ENCODE measurements at places on chromosomes 3 and 15.

- peak; percentile 62 for DNase-seq
These were observed 20.2 kb downstream of the CPOX start for GRCh38 chr3:98573181-98573728.

DNA sequence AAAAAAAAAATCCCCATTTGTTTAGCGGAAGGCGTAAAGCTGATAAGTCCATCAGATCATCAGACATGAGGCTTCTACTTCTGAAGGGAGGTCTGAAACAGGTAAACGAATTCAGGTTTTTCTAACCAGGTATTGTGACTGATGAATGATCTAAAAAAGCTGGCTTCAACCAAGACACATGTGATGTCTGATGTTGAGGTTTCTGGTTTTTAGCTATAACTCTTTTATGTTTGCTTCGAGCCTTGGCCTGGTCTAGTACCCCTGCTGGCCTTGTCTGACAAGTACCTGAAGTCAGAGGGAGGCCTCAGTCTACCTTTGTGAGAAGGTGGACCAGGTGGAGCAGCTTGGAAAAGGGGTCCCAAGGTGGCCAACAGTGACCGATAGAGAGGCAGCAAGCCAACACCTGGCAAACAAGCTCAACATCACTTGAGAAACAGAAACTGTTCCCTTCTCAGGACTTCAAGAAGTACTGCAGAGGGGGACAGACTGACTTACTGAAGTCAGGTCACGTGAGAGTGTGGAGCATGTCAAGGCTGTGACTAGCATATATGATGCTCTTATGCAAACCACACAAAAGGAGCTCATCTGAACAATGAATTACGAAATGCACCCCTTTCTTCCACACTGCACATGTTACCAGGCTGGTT is 33.0 kb upstream of the CA12 start:
- DNase-seq, result peak; percentile 1

DNA sequence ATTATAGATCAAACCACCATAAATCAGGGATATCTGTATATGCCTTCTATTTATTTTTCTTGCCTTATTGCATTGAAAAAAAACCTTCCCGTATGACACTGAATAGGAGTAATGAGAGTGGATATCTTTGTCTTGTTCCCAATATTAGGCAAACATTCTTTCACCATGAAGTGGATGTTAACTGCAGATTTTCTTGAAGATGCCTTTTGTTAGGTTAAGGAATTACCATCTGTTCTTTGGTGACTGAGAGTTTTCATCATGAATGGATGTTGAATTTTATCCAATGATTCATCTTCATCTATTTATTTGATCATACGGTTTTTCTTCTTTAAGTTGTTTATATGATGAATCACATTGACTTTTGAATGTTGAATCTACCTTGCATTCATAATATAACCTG is 47.1 kb upstream of the MECOM start:
- DNase-seq, result no peak

DNA sequence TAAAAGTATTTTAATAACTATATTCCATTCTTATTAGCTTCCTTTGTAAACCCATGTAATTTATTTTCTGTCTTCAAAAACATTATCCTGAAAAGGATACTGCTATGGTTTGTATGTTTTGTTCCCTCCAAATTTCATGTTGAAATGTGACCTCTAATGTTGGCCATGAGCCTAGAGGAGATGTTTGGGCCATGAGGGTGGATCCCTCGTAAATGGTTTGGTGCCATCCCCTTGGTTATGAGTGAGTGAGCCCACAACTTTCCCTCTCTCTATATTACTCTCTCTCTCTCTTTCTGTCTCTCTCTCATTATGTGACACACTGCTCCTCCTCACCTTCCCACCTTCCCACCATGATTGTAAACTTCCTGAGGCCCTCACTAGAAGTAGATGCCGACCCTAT is 357.7 kb downstream of the MFSD1 start:
- DNase-seq, result no peak

DNA sequence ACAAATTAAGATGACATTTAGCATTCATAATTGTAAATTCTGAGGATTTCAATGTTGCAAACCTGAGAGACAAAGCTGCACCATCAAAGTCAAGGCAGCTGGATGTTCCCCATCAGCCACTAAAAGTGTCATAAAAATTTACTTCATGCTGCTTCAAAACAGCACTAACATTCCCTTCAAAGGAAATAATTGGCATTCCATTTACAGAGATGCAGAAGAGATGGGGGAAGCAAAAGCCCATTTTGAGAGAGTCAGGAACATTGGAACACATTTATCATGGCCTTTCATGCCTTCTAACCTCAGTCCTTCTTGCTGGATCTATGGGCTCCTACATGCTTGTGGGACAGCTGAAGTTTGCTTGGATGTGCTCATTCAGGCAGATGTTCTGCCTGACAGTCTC is 6.4 kb upstream of the TMEM158 start:
- DNase-seq, result no peak

DNA sequence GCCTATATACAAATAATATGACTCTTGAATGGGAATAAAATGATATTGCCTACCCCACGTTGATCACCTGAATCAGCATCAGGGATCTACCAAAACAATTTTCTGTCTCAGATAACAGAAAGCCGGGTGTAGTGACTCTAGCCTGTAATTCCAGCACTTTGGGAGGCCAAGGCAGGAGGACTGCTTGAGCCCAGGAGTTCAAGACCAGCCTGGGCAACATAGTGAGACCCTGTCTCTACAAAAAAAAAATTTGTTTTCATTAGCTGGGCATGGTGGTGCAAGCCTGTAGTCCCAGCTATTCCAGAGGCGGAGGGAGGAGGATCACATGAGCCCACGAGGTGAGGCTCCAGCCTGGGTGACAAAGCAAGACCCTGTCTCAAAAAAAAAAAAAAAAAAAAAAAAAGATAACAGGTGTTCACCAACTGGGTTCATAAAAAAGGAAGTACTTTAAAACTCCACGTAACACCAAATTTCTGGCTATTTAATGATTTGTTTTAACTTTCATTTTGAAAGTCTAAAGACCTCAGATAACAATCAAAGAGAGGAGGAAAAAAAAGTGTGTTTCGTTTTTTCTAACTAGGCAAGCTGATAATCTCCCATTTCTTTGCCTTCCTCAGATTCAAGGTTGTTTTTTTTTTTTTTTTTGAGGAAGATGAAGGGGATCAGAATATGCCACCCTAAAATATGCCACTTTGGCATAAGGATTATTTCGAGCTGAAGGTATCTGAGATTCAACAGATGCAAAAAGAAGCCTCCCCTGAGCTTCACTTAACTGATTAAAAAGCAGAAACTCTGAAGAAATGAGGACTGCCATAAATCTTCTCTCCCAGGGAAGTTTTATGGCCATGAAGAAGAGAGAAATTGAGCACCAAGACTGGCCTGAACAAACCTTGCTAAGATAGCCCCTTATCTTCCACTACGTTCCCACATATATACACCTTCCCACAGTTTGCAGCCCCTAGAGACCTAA is 44.1 kb downstream of the TRANK1 start:
- peak; percentile 56 for DNase-seq

- DNase-seq, result no peak
These were observed 172.7 kb upstream of the PRICKLE2 start for GRCh38 chr3:64398006-64398405.

- no peak for DNase-seq
These were observed 276.2 kb upstream of the EPHA6 start for GRCh38 chr3:96538186-96538585.

GRCh38 chr3:106533788-106534160 is 665.0 kb upstream of the CBLB start:
- DNase-seq, result no peak

GRCh38 chr3:134054231-134054630 is 24.5 kb upstream of the SLCO2A1 start:
- no peak for DNase-seq

DNA sequence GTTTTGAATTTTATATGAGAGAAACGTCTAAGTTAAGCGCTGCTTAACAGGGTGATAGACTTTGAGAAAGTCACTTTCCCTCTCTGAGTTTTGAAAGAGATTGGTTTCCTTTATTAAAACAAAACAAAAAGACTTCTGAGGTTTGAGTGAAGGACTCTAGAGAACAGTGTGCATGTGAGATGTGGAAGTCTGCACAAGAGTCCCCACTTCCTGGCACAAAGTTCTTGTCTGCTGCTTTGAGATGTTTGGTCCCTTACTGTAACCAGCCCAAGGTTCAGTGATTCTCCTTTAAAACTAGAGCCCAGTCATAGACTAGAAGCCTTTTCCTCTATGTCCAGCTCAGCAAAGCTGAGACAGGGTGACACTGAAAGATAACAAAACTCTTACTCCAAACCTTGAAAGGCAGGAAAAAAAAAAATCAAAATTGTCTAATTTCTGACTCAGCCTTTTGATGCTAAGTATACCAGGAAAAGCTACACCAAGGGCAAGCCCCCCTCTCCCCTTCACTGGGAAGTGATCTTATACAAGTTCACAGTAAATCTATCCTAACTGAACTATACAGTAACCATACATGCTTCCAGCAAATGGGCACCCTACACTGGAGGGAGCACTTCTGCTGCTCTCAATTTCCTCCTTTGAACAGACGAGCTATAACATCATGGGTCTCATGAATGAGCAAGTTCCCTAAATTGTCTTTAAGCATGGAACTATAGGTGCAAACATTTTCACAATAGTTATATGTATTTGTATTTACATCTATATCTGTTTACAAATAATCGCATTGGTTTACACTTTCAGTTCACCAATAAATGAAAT is 2.3 kb downstream of the POPDC2 start:
- DNase-seq, result no peak

- DNase-seq, result no peak
These were observed 244.2 kb upstream of the SLITRK3 start for GRCh38 chr3:165440380-165440779.

DNA sequence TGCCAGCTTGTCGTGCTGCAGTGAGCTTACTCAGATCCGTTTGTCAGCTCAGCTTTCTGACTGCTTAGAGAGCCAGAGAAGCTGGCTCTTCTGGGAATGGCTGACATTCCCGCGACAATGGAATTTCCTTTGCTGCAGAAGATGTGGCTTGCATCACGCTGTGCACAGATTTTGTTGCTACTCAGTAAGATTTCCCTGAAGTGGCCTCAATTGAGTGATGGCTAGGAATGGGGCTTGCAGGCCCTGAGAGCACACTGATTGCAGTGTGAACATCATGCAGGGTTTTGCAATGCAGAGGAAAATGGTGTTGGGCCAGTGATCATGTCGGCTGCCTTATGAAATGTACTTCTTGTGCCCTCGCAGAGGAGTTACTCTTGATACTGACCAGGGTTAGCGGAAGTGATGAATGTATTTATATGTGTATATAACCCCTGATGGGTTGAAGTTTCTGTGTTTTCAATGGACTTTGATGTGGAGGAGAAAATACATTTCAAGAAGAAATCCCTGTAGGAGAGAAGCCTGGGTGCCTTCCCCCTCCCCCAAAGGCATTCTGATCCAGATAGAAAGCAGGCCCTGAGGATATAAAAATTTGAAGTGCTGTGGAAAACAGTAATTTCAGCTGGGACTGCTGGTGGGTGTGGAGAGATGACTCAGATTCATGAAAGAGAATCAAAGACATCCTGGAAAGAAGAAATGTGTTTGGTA is 102.5 kb upstream of the PDZRN3 start:
- no peak for DNase-seq

DNA sequence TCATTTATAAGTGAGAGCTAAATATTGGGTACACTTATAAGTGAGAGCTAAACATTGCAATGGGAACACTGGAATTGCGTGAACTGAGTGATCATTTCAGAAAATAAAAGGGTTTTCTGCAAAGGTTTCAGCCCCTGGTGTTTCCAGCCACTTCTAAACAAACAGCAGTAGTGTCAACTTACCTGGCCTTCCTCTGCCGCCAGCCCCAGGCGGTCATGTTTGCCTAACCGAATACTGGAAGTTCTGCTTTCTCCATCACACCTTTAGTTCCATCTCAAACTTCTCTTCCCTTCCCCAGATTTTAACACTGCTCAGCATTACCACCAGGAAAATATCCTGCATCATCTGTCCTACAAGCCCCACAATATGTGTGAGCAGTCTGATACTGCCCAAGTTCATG is 58.6 kb downstream of the MRPL3 start:
- DNase-seq, result no peak

DNA sequence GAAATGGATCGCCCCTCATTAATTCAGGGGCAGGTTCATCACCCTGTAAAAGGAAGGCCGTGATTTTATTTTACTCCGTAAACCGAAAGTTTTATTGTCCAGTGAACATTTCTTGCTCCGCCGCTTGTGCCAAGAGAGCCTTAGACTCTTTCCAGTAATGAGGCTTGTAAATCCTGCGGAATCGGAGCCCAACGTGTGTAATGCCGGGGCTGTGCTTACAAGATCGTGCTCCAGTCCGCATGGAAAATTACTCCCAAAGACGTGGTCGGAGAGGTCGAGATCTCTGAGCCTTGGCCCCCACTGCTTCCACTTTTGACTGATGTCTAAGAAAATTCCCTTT is 649 bp upstream of the PLOD2 start:
- DNase-seq, result no peak

DNA sequence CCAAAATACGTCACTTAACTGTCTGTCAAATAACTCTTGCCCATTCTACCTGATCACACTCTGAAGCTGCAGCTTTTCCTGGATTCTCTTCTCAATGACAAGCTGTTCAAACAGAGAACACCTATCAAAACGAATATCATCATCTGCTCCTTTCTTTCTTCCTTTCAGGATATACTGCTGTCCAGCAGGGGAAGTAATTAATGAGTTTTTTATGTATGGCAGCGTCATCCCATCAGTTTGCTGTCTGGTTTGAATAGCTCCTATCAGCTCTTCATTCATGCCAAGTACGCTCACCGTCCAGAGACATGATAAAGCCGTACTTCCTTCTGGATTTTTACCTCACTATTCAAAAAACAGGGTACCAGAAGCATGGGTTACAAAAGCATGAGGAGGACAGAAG is at the start of gene CHRM5:
Gene CHRM5, plus strand, starts transcription at position 274 of the 400 bp plus-strand sequence. CDS start 94,221 bp downstream, outside the sequence.
- no peak for DNase-seq

GRCh38 chr3:180548050-180548449 is 53.9 kb upstream of the TTC14 start:
- no peak for DNase-seq

- DNase-seq, result no peak
These were observed 134.8 kb downstream of the ADAMTS9 start for GRCh38 chr3:64552966-64553365.

- DNase-seq, result no peak
These were observed 9.1 kb downstream of the PLA2G4F start for GRCh38 chr15:42147431-42147735.

DNA sequence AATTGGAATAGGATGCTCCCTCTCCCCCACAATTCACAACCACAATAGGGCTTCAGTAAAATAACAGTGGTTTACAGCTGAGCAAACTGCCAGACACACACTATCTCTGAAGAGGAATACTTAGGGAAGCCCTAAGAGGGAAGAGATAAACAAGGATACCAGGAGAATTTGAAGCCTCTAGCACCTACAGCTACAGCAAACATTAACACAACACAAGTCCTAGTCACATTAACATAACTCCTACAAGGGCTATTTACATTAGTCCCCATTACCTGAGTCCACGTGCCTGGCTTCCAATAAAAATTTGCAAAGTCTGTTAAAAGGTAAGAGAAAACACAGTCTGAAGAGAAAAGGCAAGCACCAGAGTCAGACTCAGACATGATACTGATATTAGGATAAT is 346.9 kb upstream of the CDIN1 start:
- no peak for DNase-seq
